Cardiac muscle cell (in vitro differentiated cells and primary cell): ENCODE measurements at places on chromosomes 2 and 18. TPM values are rescaled to one million over a fixed set of nuclear protein-coding genes. Genes with fewer than 3 reads are reported as not detected.
A peak's percentile ranks its signal among the peaks of the same experiment; 100 is the strongest.

The RIT2 gene
- not detected in 2 replicates for total RNA-seq

DNA sequence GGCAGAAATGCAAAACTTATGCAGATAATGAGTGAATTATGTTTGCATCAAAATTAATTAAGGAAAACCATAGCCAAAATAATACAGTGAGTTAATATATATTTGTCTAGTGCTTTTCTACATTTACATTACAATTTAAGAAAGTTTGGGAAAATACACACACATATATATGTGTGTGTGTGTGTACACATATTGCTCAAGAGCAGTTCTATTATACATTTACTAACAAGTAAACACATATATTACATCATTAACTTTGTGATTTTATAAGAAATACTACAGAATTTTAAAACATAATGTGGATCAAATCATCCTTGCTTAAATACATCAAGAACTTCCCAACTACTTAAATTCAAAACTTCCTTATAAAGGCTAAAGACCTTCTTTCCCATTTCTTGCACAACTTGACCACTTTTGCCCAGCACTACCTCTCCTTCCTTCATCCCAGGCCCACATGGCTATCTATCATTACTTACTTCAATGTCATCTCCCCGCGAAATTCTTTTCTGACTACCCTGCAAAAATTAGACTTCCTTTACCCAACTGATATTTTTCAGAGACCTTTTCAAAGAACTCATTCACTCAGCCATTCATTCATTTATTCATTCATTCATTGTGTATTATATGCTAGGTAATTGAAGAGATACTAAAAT is 68.4 kb downstream of the COL5A2 start:
- H3K36me3 ChIP-seq, result no peaks in the 10 kb centered on the region
- H3K27ac ChIP-seq, result no peak overlapping the region
- no peaks in the 10 kb centered on the region for H3K27me3 ChIP-seq
- DNase-seq, result no peak
- H3K4me3 ChIP-seq, result no peak overlapping the region
- no peaks in the 10 kb centered on the region for H3K4me1 ChIP-seq

The DNAJC10 gene
- 76.4 and 84.7 TPM in 2 replicates for total RNA-seq

- DNase-seq, result no peak
- no peaks in the 10 kb centered on the region for H3K27me3 ChIP-seq
- H3K4me1 ChIP-seq, result no peaks in the 10 kb centered on the region
- H3K27ac ChIP-seq, result peak overlapping the region; percentile 62
- H3K36me3 ChIP-seq, result no peaks in the 10 kb centered on the region
- H3K4me3 ChIP-seq, result no peak overlapping the region
Observed at GRCh38 chr18:22063102-22063501, 106.3 kb upstream of the GATA6 start.

The APCDD1 gene
- 30.8 and 32.8 TPM in 2 replicates for total RNA-seq

DNA sequence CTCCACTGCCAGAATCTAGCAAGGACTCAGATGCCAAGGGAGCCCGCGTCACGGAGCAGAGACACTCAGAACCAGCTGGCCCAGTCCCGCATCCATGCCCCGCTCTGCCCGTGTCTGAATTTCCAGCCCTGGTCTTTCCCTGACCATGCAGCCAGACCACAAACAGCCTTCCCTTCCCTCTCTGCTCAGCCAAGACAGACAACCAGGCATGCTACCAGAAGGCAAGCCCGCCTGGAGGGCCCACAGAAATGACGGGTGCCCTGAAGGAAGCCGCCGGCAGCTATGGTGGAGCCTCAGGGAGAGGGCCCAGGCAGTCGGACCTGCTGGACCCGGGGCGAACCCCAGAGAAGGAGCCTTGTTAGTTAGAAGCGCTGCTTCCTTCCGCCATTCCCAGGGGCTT is 45.1 kb upstream of the MAL start:
- H3K4me1 ChIP-seq, result no peaks in the 10 kb centered on the region
- no peak overlapping the region for H3K27ac ChIP-seq
- no peak for DNase-seq
- H3K4me3 ChIP-seq, result no peak overlapping the region

- DNase-seq, result no peak
- no peaks in the 10 kb centered on the region for H3K36me3 ChIP-seq
- no peaks in the 10 kb centered on the region for H3K4me1 ChIP-seq
- H3K27me3 ChIP-seq, result no peaks in the 10 kb centered on the region
- no peak overlapping the region for H3K4me3 ChIP-seq
Observed at GRCh38 chr2:44522846-44523245, 161.1 kb downstream of the CAMKMT start.

The EMX1 gene
- 0.24 TPM in 1 of 2 replicates, not detected in the other for total RNA-seq

DNA sequence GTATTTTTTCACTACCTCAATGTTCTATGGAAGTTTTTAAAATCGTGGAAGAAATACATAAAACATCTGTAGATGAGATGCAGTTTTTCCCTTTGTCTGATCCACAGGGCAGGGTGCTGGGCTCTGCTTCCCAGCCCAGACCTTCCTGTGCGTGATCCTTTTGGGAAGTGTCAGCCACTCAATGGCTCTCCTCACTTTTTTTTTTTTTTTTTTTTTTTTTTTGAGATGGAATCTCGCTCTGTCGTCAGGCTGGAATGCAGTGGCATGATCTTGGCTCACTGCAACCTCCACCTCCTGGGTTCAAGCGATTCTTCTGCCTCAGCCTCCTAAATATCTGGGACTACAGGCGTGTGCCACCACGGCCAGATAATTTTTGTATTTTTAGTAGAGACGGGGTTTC is 32.8 kb downstream of the SOWAHC start:
- H3K4me1 ChIP-seq, result peaks cover 9% of the 10 kb centered on the region
- H3K27me3 ChIP-seq, result no peaks in the 10 kb centered on the region
- no peak for DNase-seq
- H3K27ac ChIP-seq, result no peak overlapping the region
- no peak overlapping the region for H3K4me3 ChIP-seq

The TLX2 gene
- 0.06 TPM in 1 of 2 replicates, not detected in the other for total RNA-seq

DNA sequence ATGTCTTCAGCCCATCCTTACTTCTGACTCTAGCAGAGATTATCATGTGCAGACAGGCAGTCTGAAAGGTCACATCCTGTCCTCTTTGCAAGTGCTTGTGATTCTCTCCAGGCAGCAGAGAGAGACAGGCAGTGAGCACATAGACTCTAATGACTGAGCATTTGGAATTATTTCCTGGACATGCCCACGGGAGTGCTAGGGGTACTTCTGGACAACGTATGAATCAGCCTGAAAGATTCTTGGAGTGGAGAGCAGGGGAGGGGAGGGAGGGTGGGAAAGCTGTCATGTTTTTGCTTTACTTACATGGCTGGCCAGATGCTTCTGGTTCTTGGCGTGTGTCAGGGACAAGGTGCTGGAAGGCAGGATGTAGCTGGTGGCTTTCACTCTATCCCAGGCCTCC is 150.6 kb downstream of the RIF1 start:
- H3K27me3 ChIP-seq, result peaks cover under 1% of the 10 kb centered on the region
- peak; percentile 49 for DNase-seq
- H3K4me1 ChIP-seq, result peaks cover 6% of the 10 kb centered on the region

DNA sequence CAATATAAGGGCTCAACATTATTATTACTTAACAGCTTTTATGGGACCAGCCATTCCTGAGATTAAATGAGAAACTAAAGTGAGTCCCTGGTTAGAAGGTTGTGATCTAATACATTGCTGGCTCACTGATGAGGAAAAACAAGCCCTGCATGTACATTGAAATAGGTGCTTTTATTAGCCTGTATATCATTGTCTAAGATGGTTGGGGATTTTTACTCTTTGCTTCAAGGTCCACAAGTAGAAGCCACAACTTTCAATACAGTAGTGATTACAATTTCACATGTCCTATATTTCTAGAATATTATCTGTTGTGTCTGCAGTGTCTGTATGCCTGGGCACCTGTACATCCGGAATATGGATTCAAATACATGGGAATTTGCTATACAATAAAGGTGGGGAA is 104.1 kb upstream of the FZD5 start:
- DNase-seq, result no peak
- no peak overlapping the region for H3K4me3 ChIP-seq
- H3K4me1 ChIP-seq, result no peaks in the 10 kb centered on the region
- no peaks in the 10 kb centered on the region for H3K27me3 ChIP-seq
- no peaks in the 10 kb centered on the region for H3K36me3 ChIP-seq
- H3K27ac ChIP-seq, result no peak overlapping the region

- H3K27ac ChIP-seq, result no peak overlapping the region
- no peak overlapping the region for H3K4me3 ChIP-seq
- H3K27me3 ChIP-seq, result no peaks in the 10 kb centered on the region
- H3K4me1 ChIP-seq, result peaks cover 4% of the 10 kb centered on the region
- H3K36me3 ChIP-seq, result no peaks in the 10 kb centered on the region
Observed at GRCh38 chr18:28729321-28729720, 552.4 kb upstream of the CDH2 start.

The LTBP1 gene
- 423 and 509 TPM in 2 replicates for total RNA-seq

DNA sequence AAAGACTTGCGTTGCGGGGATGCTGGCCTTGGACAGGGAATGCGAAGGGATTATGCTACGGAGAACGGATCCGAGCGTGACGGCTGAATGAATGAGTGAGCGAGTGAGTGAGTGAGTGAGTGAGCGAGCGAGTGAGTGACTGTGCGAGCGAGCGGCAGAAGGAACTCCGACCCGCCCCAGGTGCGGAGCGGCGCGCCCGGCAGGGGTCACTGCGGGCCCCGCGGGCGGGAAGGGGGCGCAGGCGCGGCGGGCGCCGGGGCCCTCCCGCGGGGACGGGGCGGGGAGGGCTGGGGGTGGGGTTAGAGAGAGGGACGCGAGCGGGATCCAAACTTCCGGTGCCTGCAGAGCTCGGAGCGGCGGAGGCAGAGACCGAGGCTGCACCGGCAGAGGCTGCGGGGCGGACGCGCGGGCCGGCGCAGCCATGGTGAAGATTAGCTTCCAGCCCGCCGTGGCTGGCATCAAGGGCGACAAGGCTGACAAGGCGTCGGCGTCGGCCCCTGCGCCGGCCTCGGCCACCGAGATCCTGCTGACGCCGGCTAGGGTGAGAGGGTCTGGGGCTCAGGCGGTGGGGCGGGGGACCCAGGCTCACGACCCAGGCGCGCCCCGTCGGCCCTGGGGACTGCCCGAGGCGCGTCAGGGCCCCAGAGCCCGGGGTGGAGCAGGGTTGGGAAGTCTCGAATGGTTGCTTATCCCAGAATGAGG is at the start of gene ITM2C:
Gene ITM2C (plus strand): TSS at position 338 of the 702 bp plus-strand sequence. CDS start 84 bp downstream, at position 422.
- no peaks in the 10 kb centered on the region for H3K27me3 ChIP-seq
- peak within 1 kb of the TSS; percentile 99 for H3K4me3 ChIP-seq
- H3K36me3 ChIP-seq, result no peaks in the 10 kb centered on the region
- H3K4me1 ChIP-seq, result peaks cover 50% of the 10 kb centered on the region

GRCh38 chr2:12099374-12099773 is 352.9 kb downstream of the LPIN1 start:
- H3K27me3 ChIP-seq, result no peaks in the 10 kb centered on the region
- H3K27ac ChIP-seq, result no peak overlapping the region
- no peaks in the 10 kb centered on the region for H3K4me1 ChIP-seq
- no peak overlapping the region for H3K4me3 ChIP-seq

GRCh38 chr2:20148426-20148922 is 76.5 kb downstream of the SDC1 start:
- H3K36me3 ChIP-seq, result no peaks in the 10 kb centered on the region
- no peaks in the 10 kb centered on the region for H3K27me3 ChIP-seq
- peaks cover 27% of the 10 kb centered on the region for H3K4me1 ChIP-seq
- DNase-seq, result no peak
- H3K27ac ChIP-seq, result no peak overlapping the region

The TDRD15 gene
- total RNA-seq, result not detected in 2 replicates

DNA sequence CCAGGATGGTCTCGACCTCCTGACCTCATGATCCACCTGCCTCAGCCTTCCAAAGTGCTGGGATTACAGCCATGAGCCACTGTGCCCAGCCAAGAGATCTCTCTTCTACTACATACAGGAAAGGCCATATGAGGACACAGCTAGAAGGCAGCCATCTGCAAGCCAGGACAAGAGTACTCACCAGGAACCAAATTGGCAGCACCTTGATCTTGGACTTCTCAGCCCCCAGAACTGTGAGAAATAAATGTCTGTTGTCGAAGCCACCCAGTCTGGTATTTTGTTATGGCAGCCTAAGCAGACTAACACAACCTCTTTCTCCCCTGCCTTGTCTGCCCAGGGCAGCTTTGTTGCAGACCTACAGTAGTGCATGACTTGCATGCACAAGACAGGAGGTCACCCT is 211.3 kb upstream of the HAAO start:
- no peak for DNase-seq
- peaks cover 9% of the 10 kb centered on the region for H3K4me1 ChIP-seq
- no peaks in the 10 kb centered on the region for H3K27me3 ChIP-seq

- H3K27ac ChIP-seq, result no peak overlapping the region
- no peaks in the 10 kb centered on the region for H3K27me3 ChIP-seq
- no peak for DNase-seq
- no peak overlapping the region for H3K4me3 ChIP-seq
Observed at GRCh38 chr2:23642516-23642915, 257.5 kb downstream of the KLHL29 start.

GRCh38 chr2:122307763-122308162 is 552.3 kb downstream of the TSN start:
- no peak for DNase-seq
- no peaks in the 10 kb centered on the region for H3K4me1 ChIP-seq
- no peaks in the 10 kb centered on the region for H3K36me3 ChIP-seq
- H3K27me3 ChIP-seq, result no peaks in the 10 kb centered on the region

- no peak overlapping the region for H3K4me3 ChIP-seq
- DNase-seq, result peak; percentile 96
- H3K27ac ChIP-seq, result no peak overlapping the region
- H3K36me3 ChIP-seq, result no peaks in the 10 kb centered on the region
Observed at GRCh38 chr2:67649331-67650261, 252.5 kb downstream of the ETAA1 start.

The MC2R gene
- total RNA-seq, result not detected in 2 replicates

The IL1RN gene
- not detected in 2 replicates for total RNA-seq
